ENCODE measurements at places on chromosomes 1 and 21. TPM values are rescaled to one million over a fixed set of nuclear protein-coding genes. Genes with fewer than 3 reads are reported as not detected.

DNA sequence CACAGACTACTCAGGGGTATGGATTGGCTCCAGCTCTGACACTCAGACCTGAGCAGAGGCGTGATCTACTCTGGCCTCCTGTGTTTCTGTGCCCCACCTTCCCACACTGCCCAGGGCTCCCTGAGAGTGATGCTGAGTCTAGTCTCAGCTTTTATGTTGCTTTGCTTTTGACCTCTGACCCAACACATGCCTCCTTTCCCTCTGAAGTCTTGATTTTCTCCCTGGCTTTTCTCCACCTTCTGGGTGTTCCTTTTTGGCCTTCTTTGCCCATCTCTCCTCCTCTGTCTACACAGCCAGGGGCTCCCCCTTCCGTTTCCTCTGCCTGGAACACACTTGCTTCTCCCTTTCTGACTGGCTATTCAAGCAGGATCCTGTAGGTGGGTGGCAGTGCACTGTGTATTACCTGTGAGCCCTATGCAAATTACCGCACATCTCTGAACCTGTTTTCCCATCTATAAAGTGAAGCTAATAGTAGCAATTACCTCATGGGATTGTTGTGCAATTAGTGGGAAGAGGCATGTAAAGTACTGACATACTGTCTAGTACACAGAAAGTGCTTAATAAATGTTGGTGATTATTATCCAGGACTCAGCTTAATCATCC, 13.7 kb upstream of the MEX3A start:
- no peaks in the 10 kb centered on the region for H3K27me3 ChIP-seq
- no peak for DNase-seq
- no peak overlapping the region for H3K4me3 ChIP-seq
- peaks cover 20% of the 10 kb centered on the region for H3K36me3 ChIP-seq

- H3K4me1 ChIP-seq = peaks cover 17% of the 10 kb centered on the region
- H3K4me3 ChIP-seq = no peak overlapping the region
These were observed 4.0 kb downstream of the SMAP2 start for GRCh38 chr1:40377512-40377911.

DNA sequence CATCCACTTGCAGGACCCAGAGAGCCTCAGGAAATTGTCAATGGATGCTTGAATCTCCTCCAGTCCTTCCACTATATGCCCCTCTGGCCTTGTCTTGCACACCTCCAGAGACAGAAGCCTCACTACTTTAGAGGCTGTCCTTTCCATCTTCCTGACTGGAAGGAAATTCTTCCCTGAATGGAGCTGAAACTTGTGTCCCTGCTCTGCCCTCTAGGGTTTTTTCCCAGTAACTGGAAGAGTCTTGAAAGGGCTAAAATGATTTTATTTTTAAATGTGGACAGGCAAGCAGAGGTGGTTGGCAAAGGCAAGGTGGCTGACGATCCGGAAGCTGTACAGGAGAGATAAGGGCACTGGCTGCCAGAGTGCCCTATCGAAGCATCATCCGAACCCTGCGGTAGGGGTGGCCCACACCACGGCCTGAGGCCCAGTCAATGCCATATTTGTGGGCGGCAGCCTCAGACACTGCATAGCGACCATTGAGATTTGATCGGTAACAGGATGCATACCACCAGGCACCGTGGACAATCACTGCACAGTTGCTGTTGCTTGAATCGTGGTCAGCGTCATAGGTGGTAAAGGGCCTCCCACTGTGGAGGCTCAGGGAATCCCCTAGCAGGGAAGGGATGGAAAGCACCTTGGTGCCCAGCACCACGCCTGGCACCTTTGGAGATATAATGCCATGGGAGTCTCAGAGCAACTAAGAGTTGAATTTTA, 2.3 kb upstream of the MAP3K6 start:
- H3K27me3 ChIP-seq = no peaks in the 10 kb centered on the region
- no peaks in the 10 kb centered on the region for H3K36me3 ChIP-seq
- H3K27ac ChIP-seq = no peak overlapping the region
- H3K4me3 ChIP-seq = no peak overlapping the region
- peaks cover 18% of the 10 kb centered on the region for H3K4me1 ChIP-seq
- no peak for DNase-seq

DNA sequence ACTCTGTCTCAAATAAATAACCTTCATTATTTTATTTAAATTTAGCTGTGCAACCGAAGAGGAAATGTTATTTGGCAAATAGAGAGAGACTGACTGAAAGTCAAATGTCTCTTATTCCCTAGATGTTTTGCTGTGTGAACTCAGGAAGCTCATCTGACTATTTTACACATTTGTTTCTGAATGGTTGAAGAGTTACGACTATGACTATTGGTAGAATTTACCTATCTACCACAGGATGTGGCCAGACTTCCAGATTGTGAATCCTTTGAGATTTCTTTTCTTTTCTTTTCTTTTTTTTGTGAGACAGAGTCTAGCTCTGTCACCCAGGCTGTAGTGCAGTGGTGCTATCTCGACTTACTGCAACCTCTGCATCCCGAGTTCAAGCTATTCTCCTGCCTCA, 5.3 kb upstream of the SDE2 start:
- H3K27me3 ChIP-seq = no peaks in the 10 kb centered on the region
- H3K4me1 ChIP-seq = peaks cover 12% of the 10 kb centered on the region
- H3K4me3 ChIP-seq = no peak overlapping the region
- H3K36me3 ChIP-seq = no peaks in the 10 kb centered on the region

GRCh38 chr1:9062846-9063245, 6.6 kb downstream of the SLC2A5 start:
- no peak overlapping the region for H3K27ac ChIP-seq
- H3K4me3 ChIP-seq = no peak overlapping the region
- H3K27me3 ChIP-seq = no peaks in the 10 kb centered on the region
- H3K36me3 ChIP-seq = no peaks in the 10 kb centered on the region
- H3K4me1 ChIP-seq = peaks cover 10% of the 10 kb centered on the region

- no peak for DNase-seq
- no peaks in the 10 kb centered on the region for H3K36me3 ChIP-seq
- peaks cover 36% of the 10 kb centered on the region for H3K4me1 ChIP-seq
These were observed 73.9 kb upstream of the PGBD5 start for GRCh38 chr1:230500063-230500462.

GRCh38 chr1:198939956-198940355, 301.1 kb downstream of the PTPRC start:
- no peak overlapping the region for H3K4me3 ChIP-seq
- no peak for DNase-seq
- H3K4me1 ChIP-seq = peaks cover 6% of the 10 kb centered on the region
- H3K36me3 ChIP-seq = peaks cover 1% of the 10 kb centered on the region
- H3K27me3 ChIP-seq = no peaks in the 10 kb centered on the region
- no peak overlapping the region for H3K27ac ChIP-seq

DNA sequence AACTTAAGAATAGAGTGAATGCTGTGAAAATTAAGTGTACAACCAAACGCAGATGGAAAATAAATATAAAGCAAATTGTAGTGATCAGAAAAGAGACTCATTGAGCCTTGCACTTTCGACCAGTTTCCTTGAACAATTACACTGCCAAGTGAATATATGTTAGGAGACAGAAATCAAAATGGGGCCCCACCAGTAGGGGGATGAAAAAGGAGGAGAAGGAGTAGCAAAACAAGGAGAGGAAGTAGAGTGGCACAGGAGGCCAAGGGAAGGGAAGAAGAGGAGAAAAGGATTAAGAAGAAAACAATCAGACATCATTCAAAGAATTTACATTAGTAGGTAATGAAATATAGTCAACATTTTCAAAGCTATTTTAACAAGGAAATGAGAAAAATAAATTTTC, 1770.6 kb downstream of the PLA2G4A start:
- H3K4me3 ChIP-seq = no peak overlapping the region
- no peaks in the 10 kb centered on the region for H3K4me1 ChIP-seq
- H3K27me3 ChIP-seq = no peaks in the 10 kb centered on the region
- H3K27ac ChIP-seq = no peak overlapping the region
- DNase-seq = no peak

GRCh38 chr1:201643835-201644104, 104.8 kb downstream of the NAV1 start:
- no peak overlapping the region for H3K27ac ChIP-seq
- DNase-seq = no peak
- H3K36me3 ChIP-seq = peaks cover 17% of the 10 kb centered on the region
- no peak overlapping the region for H3K4me3 ChIP-seq
- peaks cover 12% of the 10 kb centered on the region for H3K4me1 ChIP-seq

The PLXNA2 gene
- total RNA-seq = 16.5 TPM

The PTPN14 gene
- total RNA-seq = 74.9 TPM

The UCHL5 gene
- 27.1 TPM for total RNA-seq

The DCST1 gene
- total RNA-seq = not detected

All from mesothelial cell of epicardium (in vitro differentiated cells).